ENCODE measurements at places on chromosomes 7 and 10.

DNA sequence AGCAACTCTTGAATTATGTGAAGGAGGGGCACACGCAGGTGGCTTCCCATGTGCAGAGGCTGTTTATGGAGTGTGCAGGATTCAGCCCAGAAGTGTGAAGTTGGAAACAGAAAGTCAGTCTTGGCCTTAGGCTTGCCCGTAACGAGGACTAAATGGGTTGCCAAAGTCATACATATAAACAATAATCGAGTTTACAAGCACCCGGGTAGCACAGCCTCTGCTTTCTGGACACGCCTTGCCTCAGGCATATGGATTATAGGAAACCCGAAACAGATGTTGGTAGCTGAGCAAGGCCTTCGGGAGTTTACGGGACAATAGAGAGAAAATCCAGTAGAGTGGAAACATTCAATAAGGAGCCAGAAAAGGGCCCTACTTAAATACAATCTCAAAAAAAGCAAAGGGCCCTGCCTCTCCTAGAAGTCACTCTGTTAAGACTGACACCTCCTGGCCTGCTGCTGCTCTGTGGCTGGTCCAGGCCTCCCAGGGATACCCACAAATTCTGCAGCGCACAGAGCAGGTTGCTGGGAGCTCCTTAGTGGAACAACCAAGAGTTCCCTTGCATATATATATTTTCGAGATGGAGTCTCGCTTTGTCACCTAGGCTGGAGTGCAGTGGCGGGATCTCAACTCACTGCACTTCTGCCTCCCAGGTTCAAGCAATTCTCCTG, 48.5 kb downstream of the SMKR1 start:
- DNase-seq = no peak

- DNase-seq = no peak
Observed at GRCh38 chr7:26182706-26183105, 17.8 kb downstream of the HNRNPA2B1 start.

GRCh38 chr7:65915921-65916657, 43.2 kb downstream of the VKORC1L1 start:
- no peak for DNase-seq

DNA sequence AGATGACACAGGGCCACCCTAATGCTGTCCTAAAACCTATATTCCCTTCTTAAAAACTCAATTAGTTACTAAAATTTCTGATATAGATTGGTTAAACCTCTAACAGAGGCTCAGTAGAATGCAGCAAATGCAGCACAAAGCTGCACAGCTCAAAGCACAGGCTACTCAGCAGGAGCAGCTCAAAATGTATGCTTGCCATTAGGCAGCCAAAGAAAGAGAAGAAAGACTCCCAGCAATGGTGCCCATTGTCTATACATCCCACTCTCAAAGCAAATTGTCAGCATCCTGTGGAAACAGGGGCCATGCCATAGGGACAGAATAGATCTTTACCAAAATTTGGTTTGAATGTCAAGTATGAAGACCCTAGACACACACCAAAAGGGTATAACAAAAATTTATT, 73.5 kb downstream of the TFPI2 start:
- no peak for DNase-seq

DNA sequence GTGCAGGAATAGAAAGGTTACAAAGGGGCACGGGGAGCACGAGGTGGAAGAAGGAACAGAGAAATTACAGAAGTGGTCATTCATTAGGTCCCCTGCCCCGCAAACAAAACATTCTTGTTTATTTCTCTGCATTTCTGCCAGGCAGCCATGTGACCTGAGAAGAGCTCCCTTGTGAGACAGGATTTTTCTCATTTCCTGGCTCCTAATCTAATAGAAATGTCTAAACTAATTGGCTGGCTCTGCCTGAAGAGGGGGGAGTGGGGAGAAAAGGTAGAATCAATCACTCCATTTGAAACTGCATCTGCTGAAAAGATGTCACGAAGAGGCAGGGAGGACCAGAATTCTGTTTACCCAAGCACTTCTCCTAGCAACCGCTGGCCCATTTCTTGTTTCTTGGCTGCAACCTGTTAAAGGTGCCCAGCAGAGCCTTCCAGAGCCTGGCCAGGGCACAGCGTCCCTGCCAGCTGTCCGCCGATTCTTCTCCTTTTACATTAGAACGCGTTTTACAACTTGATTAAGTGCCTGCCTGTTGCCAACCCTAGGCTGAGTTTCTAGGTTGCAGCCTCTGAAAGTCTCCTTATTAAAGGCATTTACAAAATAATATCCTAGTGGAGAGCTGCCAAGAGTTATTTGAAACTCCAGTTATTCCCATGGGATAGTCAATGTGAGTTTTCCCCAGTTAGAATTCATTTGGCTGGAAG, 1227.6 kb downstream of the TYW1 start:
- no peak for DNase-seq

DNA sequence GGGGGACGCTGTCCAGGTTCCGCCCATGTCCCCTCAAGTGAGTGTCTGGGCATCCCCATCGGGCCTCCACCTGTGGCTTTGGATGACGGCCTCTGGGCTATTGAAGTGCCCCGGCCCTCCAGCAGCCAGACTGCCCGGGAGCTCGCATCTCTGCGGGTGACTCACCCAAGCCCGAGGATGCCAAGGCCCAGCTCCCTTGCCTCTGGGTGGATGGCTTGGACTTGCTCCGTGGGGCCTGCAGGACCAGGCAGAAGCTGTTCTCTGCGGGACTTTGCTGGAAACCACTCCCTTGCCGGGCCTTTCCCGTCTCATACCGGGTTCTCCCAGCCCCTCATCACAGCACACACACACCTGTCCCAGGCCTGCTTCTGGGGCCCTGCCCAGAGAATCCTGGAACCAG, 22.4 kb downstream of the DPYSL4 start:
- DNase-seq = no peak

- DNase-seq = no peak
Observed at GRCh38 chr7:92716825-92717580, 119.4 kb downstream of the CDK6 start.

- DNase-seq = no peak
Observed at GRCh38 chr7:20778063-20778721, 8.5 kb downstream of the SP8 start.

GRCh38 chr10:70752571-70752970, 32.6 kb downstream of the TBATA start:
- no peak for DNase-seq

DNA sequence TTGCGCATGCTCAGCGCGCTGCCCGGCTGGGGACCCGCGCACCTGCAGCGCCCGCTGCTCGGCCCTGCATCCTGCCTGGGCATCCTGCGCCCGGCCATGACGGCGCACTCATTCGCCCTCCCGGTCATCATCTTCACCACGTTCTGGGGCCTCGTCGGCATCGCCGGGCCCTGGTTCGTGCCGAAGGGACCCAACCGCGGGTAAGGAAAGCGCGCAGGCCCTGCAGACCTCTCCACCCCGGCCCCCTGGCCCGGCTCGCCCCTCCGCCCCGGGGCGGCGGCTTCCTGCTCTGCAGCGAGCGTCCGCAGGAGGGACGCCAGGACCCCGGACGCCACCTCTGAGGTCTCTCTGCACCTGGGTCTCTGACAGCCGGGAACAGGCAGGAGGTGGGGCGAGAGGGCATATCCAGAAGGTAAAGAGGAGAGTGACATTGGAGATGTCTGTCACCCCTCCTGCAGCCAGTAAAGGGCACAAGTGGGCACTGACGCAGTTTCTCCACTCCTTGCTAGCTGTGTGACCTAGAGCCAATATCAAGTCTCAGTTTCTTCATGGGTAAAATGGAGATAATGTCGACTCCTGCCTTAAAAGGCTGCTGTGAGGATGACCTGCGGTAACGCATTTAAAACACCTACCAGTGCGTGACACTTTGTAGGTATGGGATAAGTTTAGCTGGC, 338 bp downstream of the ATP6V0E2 start:
- no peak for DNase-seq

- no peak for DNase-seq
Observed at GRCh38 chr7:106883456-106884026, 18.5 kb downstream of the PIK3CG start.

- DNase-seq = no peak
Observed at GRCh38 chr7:115662676-115663075, 367.9 kb downstream of the TFEC start.

DNA sequence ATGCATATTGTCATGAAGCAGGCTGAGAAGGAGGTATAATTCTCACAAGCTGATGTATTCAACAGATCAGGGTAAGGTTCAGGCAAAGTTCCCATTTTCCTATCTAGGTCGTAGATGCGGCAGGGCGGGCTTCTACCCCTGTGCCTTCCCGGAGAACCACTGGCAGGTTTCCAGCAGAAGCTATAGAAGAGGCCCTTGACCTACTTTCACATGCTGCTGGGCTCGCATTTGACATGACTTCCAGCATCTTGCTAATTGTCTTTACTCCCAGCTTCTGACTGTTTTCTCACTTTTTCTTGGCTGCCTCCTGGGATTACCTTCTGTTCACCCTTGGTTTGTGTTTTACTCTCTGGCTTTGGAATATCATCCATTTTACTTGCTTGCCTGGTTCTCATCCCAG, 32.6 kb upstream of the ORC5 start:
- no peak for DNase-seq

DNA sequence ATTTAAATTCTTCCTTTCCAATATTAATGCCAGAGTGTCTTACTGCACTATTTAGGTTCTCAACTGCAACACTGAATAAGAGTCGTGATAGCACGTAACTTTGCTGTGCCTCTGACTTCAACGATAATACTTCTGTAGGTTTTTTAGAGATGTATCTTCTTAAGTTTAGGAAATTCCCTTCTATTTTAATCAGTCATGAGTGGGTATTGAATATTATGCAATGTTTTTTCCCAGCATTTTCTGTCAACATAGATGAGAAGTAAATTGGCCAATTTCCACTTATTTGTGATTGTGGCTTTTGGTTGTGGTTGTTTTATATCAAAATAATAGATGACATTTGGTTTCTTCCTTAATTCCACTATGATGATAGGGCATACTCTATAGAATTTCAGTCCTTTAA, 6.7 kb upstream of the STK17A start:
- no peak for DNase-seq

All from activated T-cell treated with anti-CD3 and anti-CD28 coated beads, Interleukin-2, amount 50 U/mL, for 24 hours (primary cell).